ENCODE measurements at places on chromosomes 4 and X.

GRCh38 chr4:138972956-138973801 lies 42.4 kb upstream of the NOCT start:
- DNase-seq, result no peak

DNA sequence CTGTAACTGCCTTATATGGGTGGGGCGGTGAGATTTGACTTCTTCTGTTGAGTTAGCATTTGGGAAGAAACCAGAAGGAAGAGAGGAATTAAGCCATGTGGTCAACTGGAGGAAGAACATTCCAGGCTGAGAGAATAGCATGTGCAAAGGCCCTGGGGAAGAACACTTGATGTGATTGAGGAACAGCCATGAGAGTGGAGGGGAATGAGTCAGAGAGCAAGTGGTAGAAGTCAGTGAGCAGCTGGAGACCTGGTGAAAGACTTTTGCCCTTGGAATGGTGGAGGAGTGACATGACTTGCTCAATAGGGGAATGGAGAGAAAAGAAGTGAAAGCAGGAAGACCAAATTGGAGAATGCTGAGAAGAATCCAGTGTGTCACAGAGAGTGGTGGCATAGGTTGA lies 327.8 kb upstream of the HAND2 start:
- DNase-seq, result no peak

GRCh38 chrX:97685753-97686152 lies 802.0 kb downstream of the RPA4 start:
- no peak for DNase-seq

- no peak for DNase-seq
These were observed 530.2 kb downstream of the KCTD8 start for GRCh38 chr4:43918377-43918776.

DNA sequence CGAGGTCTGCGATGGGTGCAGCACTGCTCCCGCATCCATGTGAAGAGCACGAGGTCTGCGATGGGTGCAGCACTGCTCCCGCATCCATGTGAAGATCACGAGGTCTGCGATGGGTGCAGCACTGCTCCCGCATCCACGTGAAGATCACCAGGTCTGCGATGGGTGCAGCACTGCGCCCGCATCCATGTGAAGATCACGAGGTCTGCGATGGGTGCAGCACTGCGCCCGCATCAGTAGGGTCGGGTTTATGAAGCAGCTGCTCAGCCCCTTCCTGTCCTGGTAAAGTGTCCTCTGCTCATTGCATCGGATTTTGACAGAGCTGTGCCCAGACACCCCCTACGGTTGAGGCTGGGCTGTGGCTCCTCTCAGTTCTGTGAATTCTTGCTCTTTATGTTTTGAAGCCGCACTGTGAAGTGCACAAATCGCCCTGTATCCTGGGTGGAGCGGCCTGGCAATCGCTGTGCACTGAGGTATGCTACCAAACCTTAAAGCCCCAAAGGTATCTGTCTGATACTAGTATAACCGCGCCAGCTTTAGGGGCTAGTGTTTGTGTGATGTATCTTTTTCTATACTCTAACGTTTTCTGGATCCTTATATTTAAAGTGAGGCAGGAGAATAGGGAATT lies 98.7 kb downstream of the CPZ start:
- DNase-seq, result no peak

- DNase-seq, result no peak
These were observed 322.8 kb upstream of the FAT1 start for GRCh38 chr4:187046471-187046870.

GRCh38 chr4:1488357-1488756 lies 82.1 kb upstream of the NKX1-1 start:
- DNase-seq, result no peak
